ENCODE measurements at places on chromosomes 13 and 19.

- DNase-seq, result no peak
Observed at GRCh38 chr19:12202250-12202649, 39.4 kb downstream of the ZNF136 start.

DNA sequence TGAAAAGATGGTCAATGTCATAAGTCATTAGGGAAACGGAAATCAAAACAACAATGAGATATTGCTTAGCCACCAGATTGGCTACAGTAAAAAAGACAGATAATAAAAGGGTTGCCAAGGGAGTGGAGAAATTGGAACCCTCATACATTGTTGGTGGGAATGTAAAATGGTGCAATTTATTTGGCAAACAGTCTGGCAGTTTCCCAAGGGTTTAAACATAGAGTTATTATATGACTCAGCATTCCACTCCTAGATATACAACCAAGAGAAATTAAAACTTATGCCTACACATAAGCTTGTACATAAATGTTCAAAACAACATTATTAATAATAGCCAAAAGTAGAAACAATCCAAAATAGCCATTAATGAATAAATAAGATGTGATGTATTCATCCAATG is 9.9 kb upstream of the ZNF227 start:
- DNase-seq, result no peak

- DNase-seq, result no peak
Observed at GRCh38 chr19:48568345-48568886, 16.4 kb downstream of the SULT2B1 start.

- no peak for DNase-seq
Observed at GRCh38 chr19:14004619-14005348, 1.3 kb downstream of the RFX1 start.

DNA sequence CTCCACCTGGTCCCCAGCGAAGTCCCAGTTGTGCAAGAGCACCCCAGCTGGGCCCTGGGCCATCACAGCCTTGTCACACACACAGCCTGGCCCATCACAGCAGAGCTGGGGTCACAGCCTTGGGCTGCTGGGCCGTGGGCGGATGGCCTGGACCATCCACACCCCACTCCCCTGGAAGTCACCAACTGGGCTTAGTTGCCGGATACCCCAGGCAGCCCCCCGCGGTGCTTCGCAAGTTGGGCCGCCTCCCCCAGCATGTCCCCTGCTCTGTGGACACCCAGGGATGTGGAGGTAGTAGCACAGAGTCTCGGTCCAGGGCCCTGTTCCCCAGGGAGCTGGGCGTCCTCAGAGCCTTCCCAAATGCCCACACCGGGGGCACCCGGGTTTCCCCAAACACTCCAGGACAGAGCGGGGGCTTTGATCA is 4.5 kb upstream of the ZNF554 start:
- no peak for DNase-seq

DNA sequence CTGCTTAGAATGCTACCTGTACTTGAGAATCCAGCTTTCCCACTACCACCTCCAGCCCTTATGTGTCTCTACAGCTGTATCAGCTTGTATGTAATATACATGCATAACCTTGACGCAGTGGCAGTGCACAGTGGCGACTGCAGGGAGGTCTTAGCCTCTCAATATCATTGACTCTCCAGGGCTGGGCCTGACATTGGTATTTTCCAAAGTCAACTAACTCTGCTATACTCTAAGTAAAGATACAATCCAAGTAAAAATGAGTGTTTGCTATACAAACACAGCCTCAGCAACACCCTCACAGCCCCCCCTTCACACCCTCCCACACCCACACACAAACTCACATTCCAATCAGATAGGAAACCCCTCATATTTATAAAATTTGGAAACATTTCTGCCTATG is 6.7 kb upstream of the UBL3 start:
- no peak for DNase-seq

- DNase-seq, result no peak
Observed at GRCh38 chr13:89746554-89746953, 1600.9 kb upstream of the MIR17HG start.

DNA sequence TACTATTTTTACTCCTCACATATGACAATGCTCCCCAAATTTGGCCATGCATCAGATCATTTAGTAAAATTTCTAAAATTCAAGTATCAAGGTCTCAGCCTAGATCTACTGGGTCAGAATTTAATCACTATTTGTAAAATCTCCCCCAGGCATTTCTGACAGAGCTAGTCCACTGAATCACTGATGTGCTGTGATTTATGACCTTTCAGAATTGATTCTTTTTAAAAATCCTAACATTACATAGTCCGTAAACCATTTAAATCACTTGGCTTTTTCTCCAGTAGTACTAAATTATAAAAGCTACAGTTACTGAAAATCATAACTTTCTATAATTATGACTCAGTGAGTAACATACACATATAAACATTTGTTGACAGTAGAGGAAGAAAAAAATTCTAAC is 92.8 kb upstream of the RAP2A start:
- DNase-seq, result no peak

DNA sequence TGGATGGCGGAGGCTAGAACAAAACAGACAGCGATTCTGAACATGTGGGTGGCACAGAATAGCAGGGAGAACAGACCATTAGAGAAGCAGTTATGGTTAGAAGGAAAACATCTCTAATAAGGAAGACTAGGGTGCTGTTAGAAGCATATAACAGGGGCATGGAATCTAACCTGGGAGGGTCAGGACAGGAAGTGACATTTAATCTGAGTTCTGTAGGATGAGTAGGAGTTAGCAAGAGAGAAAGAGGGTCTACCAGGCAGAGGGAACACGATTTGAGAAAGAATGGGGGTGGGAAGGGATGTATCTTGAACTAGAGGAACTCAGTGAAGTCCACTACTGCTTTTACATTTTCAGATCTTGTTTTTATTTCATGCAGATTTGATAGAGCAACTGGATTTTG is 48.6 kb downstream of the B3GLCT start:
- no peak for DNase-seq

- DNase-seq, result no peak
Observed at GRCh38 chr19:44685877-44686276, 13.1 kb upstream of the CEACAM16 start.

GRCh38 chr19:1112268-1113029 is 8.7 kb downstream of the GPX4 start:
- no peak for DNase-seq

DNA sequence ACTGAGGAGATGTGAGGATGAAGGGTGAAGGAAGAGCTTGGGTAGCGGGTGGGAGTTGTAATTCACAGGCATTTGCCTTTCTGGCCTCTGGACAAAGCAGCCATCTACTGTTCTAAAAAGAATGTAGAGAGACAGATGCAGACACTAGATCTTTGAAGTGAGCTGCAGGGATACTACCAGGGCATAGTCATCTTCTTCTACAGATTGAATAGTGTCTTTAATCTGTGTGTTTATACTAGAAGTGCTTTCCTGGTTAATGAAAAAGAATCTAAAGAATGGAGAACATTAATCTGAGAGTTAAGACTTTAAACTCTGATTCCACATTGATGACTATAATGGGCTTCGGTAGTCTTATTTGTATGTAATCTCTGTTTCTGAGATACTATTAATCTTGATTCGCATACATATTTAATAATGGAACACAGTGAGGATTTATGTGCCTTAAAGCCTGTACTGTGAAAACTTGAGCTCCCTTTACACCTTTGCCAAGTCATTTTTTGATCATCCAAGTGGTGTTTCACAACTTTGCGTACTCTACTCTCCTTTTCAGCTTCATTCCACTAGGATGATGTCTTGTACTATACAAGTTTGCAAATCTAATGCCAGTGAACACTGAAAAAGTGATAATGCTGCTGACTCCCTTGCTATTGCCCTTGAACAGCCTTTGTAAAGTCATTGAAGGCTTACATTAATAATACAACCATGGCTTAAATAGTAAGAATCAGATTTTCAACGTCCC is 2199.4 kb upstream of the PCDH20 start:
- DNase-seq, result no peak

- DNase-seq, result no peak
Observed at GRCh38 chr19:13103581-13104359, 1.1 kb upstream of the LYL1 start.

GRCh38 chr19:6062274-6062673 is 48.0 kb downstream of the RFX2 start:
- DNase-seq, result no peak

GRCh38 chr13:48737689-48738088 is 84.0 kb downstream of the CYSLTR2 start:
- no peak for DNase-seq

- DNase-seq, result no peak
Observed at GRCh38 chr19:7888145-7888825, at the start of gene LRRC8E. Gene LRRC8E (plus strand): TSS chr19:7888510. CDS start chr19:7895604, 7,094 bp downstream.

DNA sequence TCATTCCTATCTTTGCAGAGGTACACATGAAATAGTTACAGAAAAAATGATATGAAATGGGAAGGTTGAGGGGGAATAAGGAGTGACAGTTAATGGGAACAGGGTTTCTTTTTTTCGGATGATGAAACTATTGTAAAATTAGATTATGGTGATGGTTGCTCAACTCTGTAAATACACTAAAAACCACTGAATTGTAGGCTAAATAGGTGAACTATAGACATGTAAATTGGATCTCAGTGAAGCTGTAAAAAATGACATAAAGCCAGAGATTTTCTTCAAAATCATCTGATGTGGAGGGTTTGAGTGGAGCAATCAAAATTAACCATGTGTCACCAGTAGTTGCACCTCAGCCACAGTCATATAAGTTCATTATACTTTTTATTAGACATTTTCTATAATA is 6.6 kb upstream of the FLT3 start:
- no peak for DNase-seq

DNA sequence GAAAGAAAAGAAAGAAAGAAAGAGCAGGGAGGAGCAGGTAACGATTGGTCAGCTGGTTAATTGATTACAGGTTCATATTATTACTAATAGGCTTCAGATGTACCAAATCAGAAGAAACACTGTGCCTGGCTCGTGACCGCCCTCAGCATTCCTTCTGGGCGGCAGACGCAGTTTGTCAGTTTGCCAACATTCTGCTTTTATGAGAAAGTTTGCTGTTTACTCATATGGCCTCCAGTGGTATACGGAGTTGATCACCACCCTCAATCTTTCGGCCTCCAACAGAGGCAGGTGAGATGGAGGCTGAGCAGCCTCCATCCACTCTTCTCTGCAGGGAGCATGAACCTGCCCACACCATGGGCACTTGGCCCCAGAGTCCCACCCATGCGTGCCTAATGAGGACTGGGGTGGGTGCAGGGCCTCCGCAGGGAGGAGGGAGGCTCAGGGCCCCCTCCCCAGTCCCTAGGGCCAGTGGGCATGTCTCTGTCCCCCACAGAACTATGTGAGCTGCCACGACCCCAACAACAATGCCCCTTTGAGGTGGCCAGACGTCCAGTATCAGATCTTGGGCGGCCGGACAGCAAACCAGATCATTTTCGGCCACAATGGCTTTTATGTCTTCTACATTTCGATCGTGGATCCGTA is 8.8 kb downstream of the PRR22 start:
- DNase-seq, result no peak

DNA sequence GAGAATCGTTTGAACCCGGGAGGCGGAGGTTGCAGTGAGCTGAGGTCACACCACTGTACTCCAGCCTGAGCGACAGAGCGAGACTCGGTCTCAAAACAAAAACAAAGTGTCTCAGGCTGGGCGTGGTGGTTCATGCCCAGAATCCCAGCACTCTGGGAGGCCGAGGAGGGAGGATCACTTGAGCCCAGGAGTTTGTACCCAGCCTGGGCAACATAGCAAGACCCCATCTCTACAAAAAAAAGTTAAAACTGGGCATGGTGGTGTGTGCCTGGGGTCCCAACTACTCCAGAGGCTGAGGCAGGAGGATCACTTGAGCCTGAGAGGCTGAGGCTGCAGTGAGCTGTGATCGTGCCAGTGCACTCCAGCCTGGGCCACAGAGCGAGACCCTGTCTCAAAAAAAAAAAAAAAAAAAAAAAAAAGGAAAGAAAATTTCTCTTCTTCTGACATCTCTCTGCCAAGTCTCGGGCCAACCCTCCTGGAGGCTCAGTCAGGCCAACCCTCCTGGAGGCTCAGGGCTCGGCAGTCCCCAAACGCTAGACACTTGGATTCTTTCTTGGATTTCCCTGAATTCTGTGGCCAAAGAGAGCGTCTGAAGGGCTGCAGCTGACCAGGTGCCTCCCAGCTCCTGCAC is 26.3 kb downstream of the ARID3A start:
- no peak for DNase-seq

DNA sequence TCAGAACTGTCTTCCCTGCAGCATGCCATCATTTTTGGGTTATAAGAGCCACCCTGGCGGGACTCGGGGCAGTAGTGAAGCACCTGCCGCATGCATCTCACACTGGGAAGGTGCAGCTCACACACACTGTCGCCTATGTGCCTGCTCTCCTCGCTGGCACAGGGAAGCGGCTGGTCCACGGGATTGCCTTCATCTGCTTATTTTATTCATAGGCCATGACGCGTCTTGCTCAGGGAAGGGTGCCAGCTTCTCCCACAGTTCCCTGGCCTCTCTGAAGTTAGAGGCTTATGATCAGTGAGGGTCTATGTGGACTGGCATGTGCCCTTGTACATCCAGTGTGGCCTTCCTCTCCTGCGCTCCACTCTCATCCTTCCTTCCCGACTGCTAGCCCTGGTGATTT is 150.0 kb downstream of the KLF12 start:
- DNase-seq, result no peak

- DNase-seq, result no peak
Observed at GRCh38 chr19:3810708-3811355, 24.7 kb upstream of the MATK start.

- no peak for DNase-seq
Observed at GRCh38 chr19:30878495-30878894, 470.7 kb downstream of the TSHZ3 start.

GRCh38 chr13:50714891-50715290 is 128.6 kb downstream of the DLEU7 start:
- DNase-seq, result no peak

- DNase-seq, result no peak
Observed at GRCh38 chr13:20980430-20980829, 77.9 kb upstream of the XPO4 start.

- DNase-seq, result no peak
Observed at GRCh38 chr13:42965281-42965680, 26.8 kb downstream of the EPSTI1 start.

DNA sequence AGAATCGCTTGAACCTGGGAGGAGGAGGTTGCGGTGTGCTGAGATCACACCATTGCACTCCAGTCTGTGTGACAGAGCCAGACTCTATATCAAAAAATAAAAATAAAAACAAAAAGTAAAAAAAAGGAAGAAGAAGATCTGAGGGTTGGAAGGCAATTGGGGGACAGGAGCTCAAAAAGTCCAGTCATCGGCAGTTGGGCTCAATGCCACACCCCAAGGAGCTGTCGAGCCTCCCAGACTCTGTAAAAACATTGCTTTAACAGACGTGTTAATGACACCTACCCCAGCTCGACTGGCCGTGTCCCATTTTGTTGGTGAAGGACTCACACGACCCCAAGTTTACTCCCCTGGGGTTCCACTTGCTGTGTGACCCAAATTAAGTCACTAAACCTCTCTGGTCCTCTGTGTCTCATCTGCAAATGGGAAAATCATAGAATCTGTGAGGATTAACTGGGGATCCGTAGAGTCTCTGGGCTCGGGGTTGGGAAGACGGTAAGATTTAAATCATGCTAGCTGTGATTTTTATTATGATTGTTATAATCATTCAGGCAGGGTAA is 7.0 kb downstream of the GNA15 start:
- no peak for DNase-seq

- no peak for DNase-seq
Observed at GRCh38 chr19:8491574-8491973, 10.9 kb downstream of the PRAM1 start.
